ENCODE measurements at places on chromosomes 6 and 20.

DNA sequence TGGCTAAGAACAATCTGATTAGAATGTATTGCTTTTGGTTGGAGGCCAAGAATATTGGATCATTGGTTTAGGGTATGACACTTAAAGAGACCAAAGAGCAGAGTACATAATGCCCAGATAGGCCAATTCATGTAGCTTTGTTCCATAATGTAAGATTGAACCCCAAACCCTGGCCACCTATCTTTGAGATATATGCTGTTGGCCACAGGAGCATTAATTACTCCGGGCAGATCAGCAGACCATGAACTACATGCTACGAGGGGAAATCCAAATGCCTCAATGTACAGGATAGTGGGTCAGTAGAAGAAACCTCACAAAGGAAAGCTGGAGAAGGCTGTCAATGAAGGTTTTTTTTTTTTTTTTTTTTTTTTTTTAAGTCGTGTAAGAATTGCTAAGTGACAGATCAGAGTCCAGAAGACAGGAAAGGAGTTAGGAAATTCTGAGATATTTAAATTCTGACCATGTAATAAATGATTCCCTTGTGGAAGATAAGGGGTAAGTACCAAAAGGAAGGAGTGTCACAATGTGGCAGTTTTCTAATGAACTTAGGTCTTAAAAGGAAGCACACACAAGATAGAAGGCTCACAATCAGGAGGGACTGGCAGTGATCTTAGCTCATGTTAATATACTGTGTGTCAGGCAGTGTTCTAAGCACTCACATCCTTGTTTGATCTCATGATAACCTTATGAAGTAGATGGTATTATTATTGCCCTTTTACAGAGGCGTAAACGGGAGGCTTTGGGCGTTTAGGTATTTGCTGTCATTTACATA lies 61.4 kb downstream of the CARMIL1 start:
- no peak for DNase-seq

GRCh38 chr6:100084316-100084990 lies 90.4 kb upstream of the MCHR2 start:
- DNase-seq: no peak

DNA sequence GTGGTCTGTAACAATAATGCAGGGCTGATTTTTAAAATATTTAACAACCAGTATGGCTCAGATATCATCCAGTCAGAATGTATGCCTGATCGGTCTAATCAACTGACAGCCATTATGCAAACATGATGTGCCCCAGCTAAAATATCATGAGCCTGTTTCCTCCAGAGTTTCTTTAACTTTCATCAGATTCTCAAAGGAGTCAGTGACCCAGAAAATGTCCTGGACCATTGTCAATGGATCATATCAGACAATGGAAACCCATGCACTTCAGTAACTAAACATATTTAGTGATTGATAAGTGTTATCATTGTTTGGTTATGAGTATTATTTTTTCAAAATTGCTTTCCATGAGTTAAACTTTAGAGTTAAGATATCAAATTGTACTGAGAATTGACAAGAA lies 173.5 kb downstream of the LMBRD1 start:
- no peak for DNase-seq

GRCh38 chr20:51428401-51429143 lies 113.9 kb downstream of the NFATC2 start:
- no peak for DNase-seq

DNA sequence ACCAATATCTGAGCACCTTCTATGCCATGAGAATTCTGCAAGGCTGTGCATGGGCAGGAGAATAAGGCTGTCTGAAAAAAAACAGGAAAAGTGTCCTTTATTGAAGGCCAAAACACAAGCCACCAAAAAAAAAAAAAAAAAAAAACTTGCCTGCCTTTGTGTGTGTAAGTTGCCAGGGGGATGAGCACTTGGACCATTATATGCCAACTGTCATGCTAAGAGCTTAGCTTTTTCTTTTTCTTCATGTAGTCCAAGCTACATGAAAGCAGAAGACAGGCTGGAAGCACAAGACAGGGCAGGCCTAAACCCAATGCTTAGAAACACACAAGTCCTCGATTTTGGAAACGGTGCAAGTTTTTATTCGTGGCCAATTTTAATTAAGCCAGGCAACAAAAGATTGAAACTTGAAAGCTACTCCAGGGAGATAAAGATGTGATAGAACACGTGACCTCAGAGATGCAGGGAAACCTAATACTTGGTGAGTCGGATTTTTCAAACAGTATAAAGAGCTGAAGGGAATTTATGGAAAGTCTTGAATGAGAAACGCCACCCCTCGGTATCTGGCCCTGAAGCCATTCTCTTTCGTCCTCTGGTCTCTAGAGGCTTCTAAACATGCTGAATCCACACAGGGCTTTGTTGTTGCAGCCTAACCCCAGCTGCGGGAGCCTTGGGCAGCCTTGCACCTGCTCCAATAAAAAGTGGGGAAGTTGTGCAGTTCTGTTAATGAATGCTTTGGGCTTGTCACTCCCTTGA lies 8.6 kb downstream of the BMP7 start:
- no peak for DNase-seq

DNA sequence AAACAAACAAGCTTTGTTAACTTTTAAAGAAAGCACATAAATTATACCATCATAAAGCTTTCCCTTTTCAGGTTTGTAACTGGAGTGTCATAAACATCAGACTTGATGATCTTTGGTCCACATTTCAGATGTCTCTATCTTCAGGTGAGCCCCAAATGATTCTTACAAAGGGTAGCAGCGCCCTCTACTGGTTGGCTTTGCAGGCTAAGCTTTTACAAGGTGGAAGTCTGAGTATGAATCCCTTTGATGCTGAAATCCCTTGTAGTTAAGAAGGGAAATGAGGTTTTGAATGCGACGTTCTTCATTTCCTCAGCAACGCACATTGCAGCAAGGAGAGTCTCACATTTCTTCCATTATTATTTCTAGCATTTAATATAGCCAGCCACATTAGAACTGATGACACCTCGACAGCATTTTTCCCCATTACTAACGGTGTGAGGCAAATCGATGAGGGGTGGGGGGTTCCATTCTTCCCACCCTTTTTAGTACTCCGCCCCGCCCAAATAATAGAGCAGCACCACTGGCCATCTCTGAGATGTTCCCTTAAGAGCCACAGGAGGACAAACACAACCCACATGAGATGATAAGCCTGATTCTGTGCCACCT lies 126.3 kb upstream of the NT5E start:
- DNase-seq: no peak

DNA sequence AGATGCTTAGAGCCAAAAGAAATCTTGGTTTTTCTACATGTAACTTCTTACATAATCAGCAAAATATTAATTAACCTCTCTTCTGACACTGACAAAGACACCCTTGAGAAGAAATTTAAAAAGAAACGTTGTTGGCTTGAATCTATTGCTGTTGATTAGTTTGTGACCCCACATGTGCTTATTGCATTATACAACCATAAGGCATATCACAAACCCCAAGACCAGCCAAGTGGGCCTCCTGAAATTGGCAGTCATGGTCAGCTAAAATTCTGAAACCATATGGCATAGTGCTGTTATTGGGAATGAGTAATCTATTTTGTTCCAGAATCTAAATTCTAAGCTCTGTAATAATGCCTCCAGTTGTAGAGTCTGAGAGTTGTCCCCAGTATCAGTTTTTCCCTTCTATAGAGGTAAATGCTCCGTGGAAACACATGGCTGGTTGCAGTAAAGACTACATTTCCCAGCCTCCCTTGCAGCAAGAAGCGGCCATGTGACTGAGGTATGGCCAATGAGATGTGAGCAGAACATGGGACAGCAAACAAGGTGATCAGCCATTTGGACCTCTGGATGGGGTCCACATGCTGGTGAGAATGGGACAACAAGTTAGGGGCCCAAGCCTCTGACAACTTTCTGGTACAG lies 42.3 kb upstream of the PTPN1 start:
- DNase-seq: no peak

DNA sequence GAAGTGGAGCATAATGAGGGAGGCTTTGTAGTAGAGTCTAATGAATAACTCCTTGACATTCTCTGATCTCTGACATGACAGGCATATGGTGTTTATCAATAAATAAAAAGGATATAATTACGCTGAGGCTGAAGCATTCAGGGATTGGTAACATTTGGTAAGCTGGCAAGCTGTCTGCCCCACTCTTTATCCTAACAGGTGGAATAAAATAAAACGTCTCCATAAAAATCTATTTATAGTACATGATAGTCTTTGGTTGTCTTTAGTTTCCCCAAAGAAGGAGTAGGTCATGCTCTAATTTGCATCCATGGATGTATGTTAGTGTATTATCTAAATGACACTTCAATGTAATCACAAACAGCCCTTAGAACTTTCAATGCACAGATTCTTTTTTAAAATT lies 30.9 kb upstream of the RBM24 start:
- no peak for DNase-seq

- DNase-seq: no peak
Measured at GRCh38 chr6:83558975-83559374, 46.6 kb downstream of the PRSS35 start.

DNA sequence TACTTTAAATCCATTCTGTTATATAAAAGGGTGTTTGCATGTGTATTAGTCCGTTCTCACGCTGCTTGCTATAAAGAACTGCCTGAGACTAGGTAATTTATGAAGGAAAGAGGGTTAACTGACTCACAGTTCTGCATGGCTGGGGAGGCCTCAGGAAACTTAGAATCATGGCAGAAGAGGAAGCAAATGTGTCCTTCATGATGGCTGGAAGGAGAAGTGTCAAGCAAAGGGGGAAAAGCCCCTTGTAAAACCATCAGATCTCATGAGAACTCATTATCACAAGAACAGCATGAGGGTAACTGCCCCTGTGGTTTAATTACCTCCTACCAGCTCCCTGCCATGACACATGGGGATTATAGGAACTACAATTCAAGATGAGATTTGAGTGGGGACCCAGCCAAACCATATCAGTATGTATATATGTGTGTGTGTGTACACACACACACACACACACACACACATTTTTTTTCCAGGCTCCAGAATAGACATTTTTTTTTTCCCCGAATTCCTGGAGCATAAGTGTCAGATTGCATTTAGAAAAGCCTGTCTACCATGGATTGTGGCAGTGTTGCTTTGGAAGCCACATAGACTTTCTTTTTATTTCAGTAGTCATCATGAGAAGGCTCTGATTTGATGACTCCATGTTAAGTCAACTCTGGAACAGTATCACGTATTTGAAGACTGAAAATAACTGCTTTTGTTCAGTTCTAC lies 31.5 kb downstream of the KDM1B start:
- DNase-seq: no peak

DNA sequence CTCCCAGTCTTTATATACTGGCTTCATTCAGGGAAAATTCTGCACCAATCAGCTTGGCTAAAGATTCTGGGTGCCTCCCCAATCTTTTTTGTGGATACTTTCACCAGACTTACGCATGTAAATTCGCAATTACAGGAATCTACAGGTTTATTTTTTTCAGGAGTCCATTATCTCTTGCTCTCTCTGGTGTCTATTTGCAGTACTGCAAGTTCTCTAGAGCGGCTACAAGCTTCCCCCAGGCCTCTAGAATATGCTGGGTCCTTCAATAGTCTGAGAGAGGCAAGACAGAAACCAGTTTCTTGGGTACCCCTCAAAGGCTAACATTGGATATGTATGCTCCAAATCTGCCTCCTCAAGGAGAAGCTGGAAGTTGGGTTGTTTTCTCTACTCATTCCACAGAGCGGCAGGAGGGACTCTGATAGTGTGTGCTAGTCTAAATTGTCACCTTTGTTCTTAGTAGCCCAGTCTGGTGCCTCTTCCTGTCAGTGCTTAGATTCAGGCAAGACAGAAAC lies 58.5 kb downstream of the SUN5 start:
- no peak for DNase-seq

- no peak for DNase-seq
Measured at GRCh38 chr6:123527406-123527805, 109.3 kb downstream of the TRDN start.

DNA sequence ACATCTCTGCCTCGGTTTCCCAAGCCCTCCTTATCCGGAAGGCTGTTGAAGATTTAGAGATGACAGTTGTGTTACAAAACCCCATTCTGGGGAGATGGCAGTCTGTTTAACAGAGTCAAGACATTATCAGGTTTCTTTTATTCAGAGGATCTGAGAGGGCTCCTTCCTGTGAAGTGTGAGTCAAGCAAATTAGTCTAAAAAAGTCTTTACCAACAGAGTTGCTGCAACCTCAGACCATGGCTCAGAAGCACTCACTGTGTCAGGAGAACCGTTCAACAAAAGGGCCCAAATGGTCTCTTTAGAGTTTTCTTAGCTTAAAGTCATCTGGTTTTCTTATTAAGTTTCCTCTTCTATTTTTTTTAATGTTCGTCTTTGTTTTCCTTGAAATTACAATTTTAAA lies 717.8 kb downstream of the EPM2A start:
- no peak for DNase-seq

- DNase-seq: no peak
Measured at GRCh38 chr6:5085648-5086293, 630 bp downstream of the PPP1R3G start.

DNA sequence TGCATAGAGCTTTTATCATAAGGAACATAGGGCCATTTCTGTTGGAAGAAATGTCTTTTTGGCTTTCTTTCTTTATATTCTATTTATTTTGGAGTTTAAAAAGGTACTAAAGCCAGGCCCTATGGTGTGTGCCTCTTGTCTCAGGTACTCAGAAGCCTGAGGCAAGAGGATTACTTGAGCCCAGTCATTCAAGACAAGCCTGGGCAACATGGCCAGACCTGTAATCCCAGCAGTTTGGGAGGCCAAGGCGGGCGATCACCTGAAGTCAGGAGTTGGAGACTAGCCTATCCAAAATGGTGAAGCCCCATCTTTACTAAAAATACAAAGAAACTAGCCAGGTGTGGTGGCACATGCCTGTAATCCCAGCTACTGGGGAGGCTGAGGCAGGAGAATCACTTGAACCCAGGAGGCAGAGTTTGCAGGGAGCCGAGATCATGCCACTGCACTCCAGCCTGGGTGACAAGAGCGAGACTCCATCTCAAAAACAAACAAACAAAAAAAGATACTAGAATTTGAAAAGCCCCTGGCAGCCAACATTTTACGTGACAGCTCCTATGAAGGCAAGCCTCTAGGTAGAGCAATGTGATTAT lies 80.0 kb downstream of the CBFA2T2 start:
- DNase-seq: peak; percentile 64

DNA sequence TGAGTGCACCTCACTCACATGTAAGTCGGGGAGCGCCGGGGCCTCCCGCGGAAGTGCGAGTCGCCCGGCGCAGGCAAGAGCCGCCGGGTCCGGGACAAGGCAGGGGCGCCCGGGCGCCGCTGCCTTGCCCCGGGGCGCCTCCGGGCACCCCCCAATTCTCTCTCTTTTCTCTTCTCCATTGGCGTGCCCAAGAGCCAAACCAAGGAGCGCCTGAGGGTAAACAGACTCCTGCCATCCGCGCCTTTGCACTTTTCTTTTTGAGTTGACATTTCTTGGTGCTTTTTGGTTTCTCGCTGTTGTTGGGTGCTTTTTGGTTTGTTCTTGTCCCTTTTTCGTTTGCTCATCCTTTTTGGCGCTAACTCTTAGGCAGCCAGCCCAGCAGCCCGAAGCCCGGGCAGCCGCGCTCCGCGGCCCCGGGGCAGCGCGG lies 36.8 kb downstream of the GNAS start:
- no peak for DNase-seq

- DNase-seq: no peak
Measured at GRCh38 chr6:167793421-167793820, 33.3 kb upstream of the AFDN start.
